ENCODE measurements at places on chromosomes 1 and 21. TPM values are rescaled to one million over a fixed set of nuclear protein-coding genes. Genes with fewer than 3 reads are reported as not detected.

TTC3 gene
- 195 TPM for total RNA-seq

CRYBG2 gene
- total RNA-seq, result 96.9 TPM

FMO5 gene
- total RNA-seq, result 15.5 TPM

FAM72C gene
- total RNA-seq, result 1.9 TPM

SYT6 gene
- total RNA-seq, result 0.23 TPM

FAM72D gene
- total RNA-seq, result 0.60 TPM

ROR1 gene
- total RNA-seq, result 10.6 TPM

SSBP3 gene
- total RNA-seq, result 26.4 TPM

CHD5 gene
- 0.36 TPM for total RNA-seq

PRR9 gene
- 21.2 TPM for total RNA-seq

VTCN1 gene
- total RNA-seq, result 2.7 TPM

HTR6 gene
- total RNA-seq, result 0.23 TPM

F13B gene
- total RNA-seq, result not detected

KPRP gene
- total RNA-seq, result 138 TPM

IFNGR2 gene
- total RNA-seq, result 47.0 TPM

S100PBP gene
- 39.7 TPM for total RNA-seq

FCRL3 gene
- not detected for total RNA-seq

RGL1 gene
- total RNA-seq, result 10.6 TPM

CFAP107 gene
- 1.2 TPM for total RNA-seq

OR2T2 gene
- not detected for total RNA-seq

NPR1 gene
- total RNA-seq, result 5.5 TPM

NPHS2 gene
- not detected for total RNA-seq
